ENCODE measurements at places on chromosomes 16 and 17.

- no peak for DNase-seq
These were observed 46.3 kb downstream of the TK2 start for GRCh38 chr16:66503612-66504011.

- DNase-seq, result no peak
These were observed 222.6 kb upstream of the FOXF1 start for GRCh38 chr16:86287664-86288201.

DNA sequence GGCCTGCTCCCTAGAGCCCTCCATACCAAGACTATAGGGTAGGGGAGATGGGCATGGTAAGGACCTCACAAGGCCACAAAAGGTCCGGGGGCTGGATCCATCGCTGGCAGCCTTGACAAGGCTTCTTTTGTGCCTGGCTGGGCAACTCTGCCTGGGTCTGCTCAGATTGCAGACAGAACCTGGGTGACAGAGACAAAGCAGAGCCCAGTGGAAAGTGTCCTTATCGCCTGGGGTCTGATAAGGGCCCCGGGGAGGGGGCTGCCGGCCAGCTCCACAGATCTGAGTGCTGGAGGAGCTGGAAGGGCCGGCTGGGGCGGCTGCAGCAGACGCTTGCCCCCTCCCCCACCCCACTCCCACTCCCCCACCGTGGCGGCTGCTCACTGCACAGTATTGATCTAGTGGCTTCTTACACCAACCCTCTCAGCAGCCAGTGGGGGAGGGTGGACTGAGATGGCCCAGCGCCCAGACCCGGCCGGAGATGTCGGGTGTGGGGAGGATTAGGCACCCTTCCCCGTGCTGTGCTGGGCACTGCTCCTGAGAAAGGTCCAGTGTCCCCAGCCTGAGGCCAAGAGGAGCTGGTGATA lies 7.2 kb downstream of the MMP15 start:
- no peak for DNase-seq

DNA sequence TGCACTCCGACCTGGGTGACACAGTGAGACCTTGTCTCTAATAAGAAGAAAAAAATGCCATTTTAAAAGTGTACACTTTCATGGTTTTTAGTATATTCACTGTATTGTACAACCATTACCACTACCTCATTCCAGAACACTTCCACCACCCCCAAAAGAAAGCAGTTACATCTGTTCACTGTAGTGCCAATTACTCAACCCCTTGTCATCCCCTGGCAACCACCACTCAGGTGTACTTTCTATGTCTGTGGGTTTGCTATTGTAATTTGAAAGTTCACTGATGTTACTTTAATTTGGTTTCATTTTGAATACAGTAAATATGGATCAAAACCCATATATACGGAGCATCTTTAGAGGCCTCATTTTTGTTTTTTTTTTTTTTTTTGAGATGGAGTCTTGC lies 6.1 kb downstream of the ZG16 start:
- DNase-seq, result no peak

GRCh38 chr17:35341411-35341992 lies 31.9 kb downstream of the SLFN11 start:
- no peak for DNase-seq

DNA sequence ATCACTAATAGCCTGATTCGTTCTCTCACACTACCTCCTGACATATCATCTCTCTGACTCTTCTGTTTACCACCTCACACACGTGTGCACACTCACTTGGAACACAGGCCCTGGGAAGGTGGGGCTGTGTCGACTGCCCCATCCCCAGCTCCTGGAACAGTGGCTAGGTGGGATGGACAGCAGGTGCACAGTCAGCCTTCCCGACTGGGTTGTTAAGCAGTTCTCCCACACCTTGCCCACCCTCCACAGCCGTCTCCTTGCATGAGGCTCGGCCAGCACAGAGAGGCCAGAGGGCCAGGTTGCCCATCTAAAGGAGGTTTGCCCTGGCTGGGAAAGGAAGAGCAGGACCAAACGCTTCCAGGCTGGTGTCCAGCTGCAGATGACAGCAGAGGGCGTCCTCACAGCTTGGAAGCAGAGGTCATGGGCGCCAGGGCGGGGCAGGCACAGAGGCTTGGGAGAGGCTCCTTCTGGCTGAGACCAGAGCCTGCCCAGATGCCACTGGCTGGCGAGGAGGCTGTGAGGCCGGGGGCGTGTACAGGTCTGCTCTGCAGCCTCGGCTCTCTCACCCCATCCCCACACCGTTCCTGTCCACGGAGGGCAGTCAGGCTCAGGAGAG lies 92.8 kb downstream of the AMFR start:
- DNase-seq, result no peak

DNA sequence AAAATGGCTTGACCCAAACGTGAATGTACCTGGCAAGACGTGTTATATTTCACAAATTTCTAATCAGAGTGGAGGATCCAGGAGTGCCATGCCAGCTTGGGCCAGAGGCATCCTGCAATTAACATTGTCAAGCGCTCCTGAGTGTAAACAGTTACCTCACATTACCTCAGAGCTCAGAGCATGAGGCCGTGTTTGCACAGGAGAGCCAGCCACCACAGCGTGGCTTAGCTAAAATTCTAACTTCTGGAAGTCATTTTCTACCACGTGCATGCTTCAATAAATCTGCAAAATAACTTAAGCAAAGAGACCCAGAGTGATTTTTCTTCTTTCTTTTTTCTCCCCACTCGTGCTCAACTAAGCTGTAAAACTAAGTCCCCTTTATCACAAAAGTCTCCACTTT lies 769.0 kb downstream of the KCNJ2 start:
- DNase-seq, result no peak

DNA sequence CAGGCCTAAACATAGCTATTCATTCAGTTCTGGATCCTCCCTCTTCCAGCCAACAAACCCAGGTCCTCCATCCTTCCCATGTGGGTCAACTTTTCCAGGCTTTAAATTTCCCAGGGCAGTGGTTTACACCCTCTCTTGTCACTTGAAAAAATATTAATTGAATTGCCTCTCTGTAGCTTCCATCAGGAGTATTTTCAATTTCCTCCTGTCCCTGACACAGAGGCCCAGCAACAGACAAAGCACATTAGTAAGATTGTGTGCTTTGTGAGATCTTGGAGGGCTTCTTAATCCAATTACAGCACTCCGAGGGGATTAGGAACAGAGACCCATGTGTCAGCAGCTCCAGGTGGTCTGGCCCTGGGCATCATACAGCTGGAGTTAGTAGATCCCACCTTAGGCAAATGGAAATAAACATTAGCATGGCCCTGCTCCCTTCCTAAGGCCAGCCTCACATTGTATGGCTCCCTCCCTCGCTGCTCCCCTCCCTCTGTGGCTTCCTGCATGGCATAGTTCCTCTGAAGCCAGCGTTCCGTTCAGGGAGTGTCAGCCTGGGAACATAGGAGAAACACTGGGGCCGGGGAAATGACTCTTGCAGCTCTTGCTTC lies 132.7 kb upstream of the HSBP1 start:
- no peak for DNase-seq

GRCh38 chr16:79334127-79334526 lies 266.4 kb downstream of the MAF start:
- no peak for DNase-seq

GRCh38 chr17:68184816-68185436 lies 62.9 kb upstream of the AMZ2 start:
- no peak for DNase-seq

- DNase-seq, result no peak
These were observed 1480.2 kb upstream of the CDH8 start for GRCh38 chr16:63516394-63516793.

DNA sequence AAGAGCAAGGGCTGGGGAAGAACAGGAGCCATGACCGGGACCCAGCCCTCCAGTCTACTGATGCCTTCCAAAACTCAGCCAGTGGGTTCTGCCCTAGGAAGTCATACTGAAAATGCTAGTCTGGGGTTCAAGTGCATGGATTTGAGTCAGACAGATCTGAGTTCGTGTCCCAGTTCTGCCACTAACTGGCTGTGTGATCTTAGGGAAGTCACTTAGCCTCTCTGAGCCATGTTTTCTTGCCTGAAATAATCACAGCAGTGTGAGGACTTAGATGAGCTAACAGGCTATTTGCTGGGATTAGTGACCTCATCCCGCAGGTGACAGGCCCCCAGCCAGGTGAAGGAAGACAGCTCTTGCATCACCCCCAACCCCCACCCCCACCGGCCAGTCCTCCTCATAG lies 4.4 kb downstream of the GRIN2C start:
- DNase-seq, result no peak

GRCh38 chr17:31279401-31279800 lies 17.6 kb downstream of the OMG start:
- DNase-seq, result no peak

- no peak for DNase-seq
These were observed 13.2 kb upstream of the RPL13 start for GRCh38 chr16:89547291-89547690.

GRCh38 chr17:66214884-66215528 lies 14.2 kb downstream of the APOH start:
- no peak for DNase-seq

DNA sequence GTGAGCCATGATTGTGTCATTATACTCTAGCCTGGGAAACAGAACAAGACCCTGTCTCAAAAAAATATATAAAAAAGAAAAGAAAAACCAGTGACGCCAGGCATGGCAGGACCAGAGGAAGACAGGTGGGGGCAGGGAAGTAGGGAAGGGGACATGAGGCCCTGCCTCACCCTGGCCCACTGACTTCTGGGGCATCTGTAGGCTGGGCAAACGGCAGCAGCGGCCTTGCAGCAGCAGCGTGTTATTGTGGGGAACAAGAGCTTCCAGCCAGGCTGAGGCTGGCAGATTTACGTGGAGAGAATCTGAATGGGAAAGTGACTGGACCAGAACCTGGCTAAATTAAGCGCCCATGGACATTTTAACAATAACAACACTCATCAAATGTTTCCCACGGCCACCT lies 19.4 kb downstream of the CMTM4 start:
- no peak for DNase-seq

DNA sequence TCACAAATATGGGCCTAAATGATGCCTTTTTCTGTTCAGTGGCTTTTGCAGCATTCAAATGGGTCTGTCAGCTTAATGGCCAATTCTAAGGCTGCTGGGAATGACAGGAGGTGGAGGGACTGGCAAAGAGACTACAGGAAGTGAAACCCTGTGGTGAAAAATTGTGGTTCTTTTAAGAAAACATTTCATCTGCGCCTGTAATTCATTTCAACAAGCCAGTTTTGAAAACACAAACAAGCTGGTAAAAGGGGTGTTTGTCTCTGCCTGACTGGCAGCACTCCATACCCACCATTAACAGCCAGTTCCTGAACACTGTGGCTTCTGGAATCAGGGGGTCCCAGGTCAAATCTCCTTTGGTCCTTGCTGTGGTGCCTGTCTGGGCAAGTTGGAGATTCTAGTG lies 3.6 kb upstream of the KDM8 start:
- no peak for DNase-seq

GRCh38 chr16:89495121-89495520 lies 4.8 kb upstream of the ANKRD11 start:
- no peak for DNase-seq

All from stimulated activated CD8-positive, alpha-beta memory T cell treated with anti-CD3 and anti-CD28 coated beads, Interleukin-4, amount 100 ng/mL, for 1 hour (primary cell).